ENCODE measurements at places on chromosomes 4 and X.

- H3K36me3 ChIP-seq = peaks cover 3% of the 10 kb centered on the region
- DNase-seq = peak; percentile 57
- H3K4me3 ChIP-seq = no peak overlapping the region
- no peaks in the 10 kb centered on the region for H3K4me1 ChIP-seq
Measured at GRCh38 chr4:38072578-38072977, 112.4 kb downstream of the PTTG2 start.

GRCh38 chr4:100511896-100512295 is 5.9 kb downstream of the EMCN start:
- no peak overlapping the region for H3K27ac ChIP-seq
- H3K27me3 ChIP-seq = no peaks in the 10 kb centered on the region
- no peaks in the 10 kb centered on the region for H3K36me3 ChIP-seq
- peaks cover 4% of the 10 kb centered on the region for H3K4me1 ChIP-seq

DNA sequence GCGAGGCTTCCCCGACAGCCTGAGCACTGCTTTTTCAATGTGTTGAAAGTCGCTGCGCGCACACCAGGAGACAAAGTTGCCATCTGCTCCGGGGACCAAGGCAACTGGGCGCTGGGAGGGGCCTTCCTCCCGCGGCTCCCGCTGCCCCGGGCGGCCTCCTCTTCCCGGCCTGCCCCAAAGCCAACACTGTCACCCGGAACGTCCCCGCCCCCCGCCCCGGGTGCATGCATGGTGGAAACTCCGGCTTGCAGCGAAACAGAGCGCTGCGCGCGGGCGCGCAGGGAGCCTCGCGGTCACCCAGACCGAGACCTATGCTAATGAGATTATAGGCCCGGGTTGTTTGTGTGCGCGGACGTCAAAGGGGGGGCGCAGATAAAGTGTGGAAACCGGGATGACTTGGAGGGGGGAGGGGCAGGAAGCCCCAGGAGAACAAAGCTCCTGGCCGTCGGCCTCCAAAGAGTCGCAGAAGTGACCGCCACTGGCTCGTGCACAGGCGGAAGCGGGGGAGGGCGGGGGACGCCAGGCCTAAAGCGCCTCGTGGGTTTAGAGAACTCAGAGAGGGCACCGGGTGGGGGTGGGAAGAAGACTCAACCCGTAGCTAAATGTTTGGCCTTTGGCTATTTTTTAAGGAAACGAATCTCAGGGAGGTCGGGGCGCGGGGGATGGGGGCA is 88.8 kb downstream of the BCOR start:
- no peaks in the 10 kb centered on the region for H3K36me3 ChIP-seq
- peak; percentile 64 for DNase-seq
- H3K4me1 ChIP-seq = peaks cover 61% of the 10 kb centered on the region
- H3K27ac ChIP-seq = no peak overlapping the region
- peak overlapping the region; percentile 32 for H3K4me3 ChIP-seq
- peaks cover 81% of the 10 kb centered on the region for H3K27me3 ChIP-seq

- peaks cover 5% of the 10 kb centered on the region for H3K4me1 ChIP-seq
- H3K27ac ChIP-seq = no peak overlapping the region
- peaks cover 44% of the 10 kb centered on the region for H3K36me3 ChIP-seq
- H3K27me3 ChIP-seq = no peaks in the 10 kb centered on the region
- DNase-seq = no peak
- no peak overlapping the region for H3K4me3 ChIP-seq
Measured at GRCh38 chr4:139535871-139536234, 20.2 kb downstream of the SETD7 start.

- H3K27me3 ChIP-seq = no peaks in the 10 kb centered on the region
- no peak overlapping the region for H3K27ac ChIP-seq
- DNase-seq = no peak
- H3K4me3 ChIP-seq = no peak overlapping the region
- no peaks in the 10 kb centered on the region for H3K4me1 ChIP-seq
- H3K36me3 ChIP-seq = no peaks in the 10 kb centered on the region
Measured at GRCh38 chr4:33080275-33080674, 2360.1 kb downstream of the PCDH7 start.

DNA sequence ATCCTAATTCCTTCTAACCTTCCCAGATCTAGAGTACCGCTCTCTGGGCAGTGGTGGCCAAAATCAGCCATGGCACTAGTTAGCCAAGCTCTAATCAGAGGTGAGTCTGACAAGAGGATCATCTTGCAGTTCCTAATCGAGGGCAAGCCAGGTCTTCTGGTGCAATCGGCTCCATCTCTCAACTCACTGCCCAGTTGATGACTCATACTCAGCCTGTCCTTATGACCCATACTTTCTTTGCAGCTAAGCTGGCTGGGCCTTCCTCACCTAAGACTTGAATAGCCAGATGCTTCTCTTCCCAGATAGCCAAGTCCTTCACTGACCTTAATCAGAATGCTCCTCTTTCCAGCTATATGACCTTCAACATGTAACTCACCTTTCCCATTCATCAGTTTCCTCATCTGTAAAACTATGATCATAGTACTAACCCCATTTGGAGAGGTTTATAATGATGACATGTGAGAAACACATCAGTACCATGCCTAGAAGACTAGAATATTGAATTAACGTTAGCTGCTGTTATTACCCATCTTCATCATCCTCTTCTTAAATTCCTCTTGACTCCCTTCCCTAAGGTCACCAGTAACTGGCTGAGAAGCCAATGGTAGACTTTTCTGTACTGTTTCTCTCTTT is 57.1 kb downstream of the RELL1 start:
- H3K27ac ChIP-seq = no peak overlapping the region
- peak; percentile 80 for DNase-seq
- no peak overlapping the region for H3K4me3 ChIP-seq
- peaks cover 7% of the 10 kb centered on the region for H3K36me3 ChIP-seq
- peaks cover 3% of the 10 kb centered on the region for H3K4me1 ChIP-seq

DNA sequence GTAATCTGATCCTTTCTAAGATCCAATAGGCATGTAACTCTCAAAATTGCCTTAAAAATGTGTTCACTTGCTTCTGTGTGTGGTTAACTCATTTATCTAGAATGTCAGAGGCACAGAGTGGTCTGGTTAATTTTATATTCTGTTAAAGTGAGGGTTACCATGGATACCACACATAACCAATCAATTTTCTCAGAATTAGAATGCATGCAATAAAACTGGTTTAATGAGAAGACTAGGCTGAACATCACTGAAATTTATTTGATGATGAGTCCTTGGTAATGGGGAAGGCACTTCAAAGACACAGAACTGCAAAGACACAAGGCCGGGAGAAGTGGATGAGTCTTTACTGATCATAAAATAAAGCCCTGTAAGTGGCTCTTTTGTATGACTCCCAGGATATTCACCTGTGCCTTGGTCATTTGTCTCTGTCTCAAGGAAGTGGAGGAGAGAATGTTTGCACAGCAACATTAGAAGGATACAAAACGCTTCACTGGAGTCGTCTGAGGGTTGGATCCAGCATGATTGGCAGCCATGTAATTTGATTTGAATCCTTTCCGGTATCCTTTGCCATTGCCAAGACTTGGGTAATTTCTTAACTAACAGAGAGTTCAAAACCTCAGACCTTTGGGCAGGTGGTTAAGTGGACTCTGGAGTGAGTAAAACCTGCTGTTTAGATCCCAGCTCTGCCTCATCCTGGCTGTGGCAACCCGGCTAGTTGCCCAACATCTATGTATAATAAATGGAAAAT is 94.0 kb upstream of the RBPJ start:
- no peaks in the 10 kb centered on the region for H3K27me3 ChIP-seq
- DNase-seq = no peak
- H3K27ac ChIP-seq = no peak overlapping the region
- peaks cover 2% of the 10 kb centered on the region for H3K4me1 ChIP-seq
- H3K36me3 ChIP-seq = no peaks in the 10 kb centered on the region

- DNase-seq = peak; percentile 66
- no peaks in the 10 kb centered on the region for H3K36me3 ChIP-seq
- H3K27ac ChIP-seq = no peak overlapping the region
- H3K4me1 ChIP-seq = peaks cover 5% of the 10 kb centered on the region
- no peaks in the 10 kb centered on the region for H3K27me3 ChIP-seq
Measured at GRCh38 chr4:147799986-147800555, 68.2 kb downstream of the ARHGAP10 start.
